Aorta (tissue), 5 donors: ENCODE measurements at places on chromosomes 4 and X. TPM values are rescaled to one million over a fixed set of nuclear protein-coding genes. Genes with fewer than 3 reads are reported as not detected.

DNA sequence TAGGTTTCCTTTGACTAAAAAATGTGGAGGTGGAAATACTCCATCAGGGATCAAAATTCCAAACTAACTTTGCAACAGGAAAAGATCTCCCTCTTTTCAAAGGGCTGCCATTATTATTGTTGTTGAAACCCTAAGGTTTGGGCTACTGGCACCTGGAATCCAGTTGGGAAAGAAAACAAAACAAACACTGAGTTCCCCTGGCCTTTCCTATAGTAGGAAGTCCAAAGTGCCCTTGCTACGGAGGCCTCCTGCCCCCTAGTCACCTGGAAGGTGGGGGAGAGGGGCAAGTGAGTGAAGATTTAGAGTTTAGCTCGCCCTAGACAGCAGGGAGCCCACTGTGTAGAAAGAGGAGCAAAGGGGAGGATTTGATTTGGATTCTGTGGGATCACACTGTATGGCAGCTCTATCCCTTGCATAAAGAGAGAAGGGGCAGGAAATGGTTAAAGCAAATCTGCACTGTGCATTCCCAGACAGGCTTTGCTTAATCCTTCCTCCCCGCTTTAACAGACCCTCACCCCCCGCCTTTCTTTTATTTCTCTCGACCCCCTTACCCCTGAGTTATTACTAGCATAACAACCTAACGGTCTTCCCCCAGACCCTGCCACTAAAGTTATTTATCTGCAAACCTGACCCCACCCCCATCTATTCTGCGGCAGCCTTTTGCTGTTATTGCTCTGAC is 627 bp upstream of the FAT4 start:
- DNase-seq = no peak

Gene LRP2BP
- total RNA-seq = 2.8 TPM

Gene POU4F2
- not detected for total RNA-seq

- DNase-seq = peak; percentile 78
These were observed 16.0 kb downstream of the CTBP1 start for GRCh38 chr4:1232661-1233621.

DNA sequence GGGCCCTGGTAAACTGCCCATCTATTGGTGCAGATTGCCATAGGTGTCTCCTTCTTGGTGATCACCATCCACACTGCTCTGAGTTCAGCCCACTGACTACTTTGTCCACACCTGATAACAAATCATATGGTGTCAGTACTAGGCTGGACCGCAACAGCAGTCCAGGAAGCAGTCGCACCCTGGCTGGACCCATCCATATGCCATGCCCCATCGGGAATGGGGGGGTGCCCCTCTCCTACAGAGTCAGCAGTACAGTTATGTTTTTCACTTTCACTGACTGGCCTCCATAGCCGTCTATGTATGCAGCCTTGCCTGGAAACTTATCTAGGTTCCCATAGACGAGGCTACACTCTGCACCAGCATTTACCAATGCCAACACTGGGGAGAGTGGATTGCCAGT is 226.1 kb downstream of the ADGRL3 start:
- no peak for DNase-seq

Gene GRIA2
- total RNA-seq = 19.2 TPM

- no peak for DNase-seq
These were observed 80.9 kb upstream of the MSANTD1 start for GRCh38 chr4:3168029-3168428.

GRCh38 chr4:134126000-134126560 is 75.5 kb downstream of the PABPC4L start:
- DNase-seq = no peak
